ENCODE measurements at places on chromosomes 6 and 20.

GRCh38 chr20:1489325-1489724 lies 1.9 kb downstream of the SIRPB2 start:
- no peak for DNase-seq

- DNase-seq: no peak
Observed at GRCh38 chr20:63379296-63379695, 18.1 kb upstream of the CHRNA4 start.

- DNase-seq: peak; percentile 78
Observed at GRCh38 chr20:48679599-48679998, 148.2 kb downstream of the PREX1 start.

- no peak for DNase-seq
Observed at GRCh38 chr6:21164768-21165326, 428.7 kb upstream of the SOX4 start.

- no peak for DNase-seq
Observed at GRCh38 chr6:31350196-31351032, 6.6 kb downstream of the HLA-B start.

DNA sequence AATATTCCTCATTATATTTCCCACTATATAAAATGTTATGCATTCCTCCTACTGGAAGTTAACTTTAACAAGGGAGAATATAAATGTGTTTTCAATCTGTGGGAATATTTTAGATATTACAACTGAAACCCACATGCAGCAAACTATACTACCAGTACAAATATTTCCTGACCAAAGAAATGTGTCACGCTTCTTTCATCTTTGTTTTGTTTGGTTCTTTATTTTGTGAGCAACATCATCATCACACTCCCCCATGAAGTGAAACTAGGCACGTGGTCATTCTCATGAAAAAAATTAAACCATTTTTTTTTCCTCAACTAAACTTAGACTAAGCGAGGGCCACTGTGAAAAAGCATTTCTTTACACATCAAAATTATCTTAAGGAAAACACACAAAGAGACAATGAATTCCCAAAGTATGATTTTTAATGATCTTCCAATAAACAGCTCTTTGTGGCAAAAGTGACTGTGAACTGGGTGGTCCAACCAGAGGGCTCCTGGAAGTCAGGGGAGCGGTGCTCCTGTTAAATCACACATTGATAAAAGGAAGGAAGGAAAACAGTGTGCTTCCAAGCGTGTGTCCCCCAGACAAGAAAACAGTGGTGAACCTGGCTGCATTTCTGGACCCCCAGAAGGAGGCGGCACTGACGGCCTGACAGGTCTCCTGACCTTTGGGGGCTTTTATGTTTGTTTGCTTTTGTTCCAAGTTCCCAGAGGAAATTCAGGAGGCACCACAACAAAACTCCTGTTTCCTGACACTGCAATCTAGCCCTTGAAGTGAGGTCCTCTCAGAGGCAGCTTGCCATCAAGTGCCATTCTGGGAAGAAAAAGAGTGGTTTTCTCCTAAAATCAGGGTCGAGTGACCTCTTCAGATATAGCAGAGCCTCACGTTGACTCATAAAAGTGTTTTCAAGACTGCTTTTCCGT lies 166.8 kb upstream of the FOXQ1 start:
- DNase-seq: no peak

DNA sequence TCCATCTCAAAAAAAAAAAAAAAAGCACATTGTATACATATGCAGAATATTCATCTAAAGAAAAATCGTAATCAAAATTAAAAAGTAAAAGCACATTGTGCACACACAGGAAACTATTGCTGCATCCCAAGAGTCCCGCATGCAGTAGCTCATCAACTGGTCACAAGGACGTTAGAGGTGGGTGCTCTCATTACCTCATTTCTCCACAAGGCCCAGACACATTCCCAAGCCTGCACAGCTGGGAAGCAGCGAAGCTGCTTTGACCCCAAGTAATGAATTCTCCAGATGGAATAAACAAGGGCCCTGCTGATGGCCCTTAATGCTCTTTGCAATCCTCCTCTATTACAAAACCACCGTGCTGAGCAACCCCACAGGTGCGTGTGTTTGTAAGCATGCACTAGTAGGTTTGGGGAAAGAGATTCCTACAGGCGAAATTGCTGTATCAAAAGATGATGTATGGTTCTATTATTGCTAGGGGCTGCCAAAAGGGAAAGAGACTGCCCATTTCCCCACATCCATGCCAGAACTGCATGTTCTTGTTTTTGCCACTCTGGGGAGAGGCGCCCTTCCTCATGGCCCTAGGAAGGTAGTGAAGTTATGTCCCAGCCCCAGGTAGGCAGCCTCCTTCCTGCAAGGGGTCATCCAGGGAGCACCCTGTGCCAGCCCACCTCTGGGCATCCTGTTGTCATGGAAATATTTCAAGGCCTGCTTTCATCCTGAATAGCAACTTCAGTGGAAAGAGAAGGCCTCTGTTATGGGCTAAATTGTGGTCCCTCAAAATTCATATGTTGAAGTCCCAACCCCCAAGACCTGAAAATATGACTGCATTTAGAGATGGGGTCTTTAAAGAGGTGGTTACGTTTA lies 34.6 kb upstream of the PTGIS start:
- no peak for DNase-seq

- no peak for DNase-seq
Observed at GRCh38 chr20:62898970-62899632, 27.2 kb downstream of the DIDO1 start.

- DNase-seq: no peak
Observed at GRCh38 chr6:134291156-134291555, 26.8 kb downstream of the SGK1 start.

Data from HEK293T (cell line).